ENCODE measurements at places on chromosomes 7 and 10.

- DNase-seq = no peak
These were observed 96.9 kb downstream of the EVX1 start for GRCh38 chr7:27339478-27339877.

DNA sequence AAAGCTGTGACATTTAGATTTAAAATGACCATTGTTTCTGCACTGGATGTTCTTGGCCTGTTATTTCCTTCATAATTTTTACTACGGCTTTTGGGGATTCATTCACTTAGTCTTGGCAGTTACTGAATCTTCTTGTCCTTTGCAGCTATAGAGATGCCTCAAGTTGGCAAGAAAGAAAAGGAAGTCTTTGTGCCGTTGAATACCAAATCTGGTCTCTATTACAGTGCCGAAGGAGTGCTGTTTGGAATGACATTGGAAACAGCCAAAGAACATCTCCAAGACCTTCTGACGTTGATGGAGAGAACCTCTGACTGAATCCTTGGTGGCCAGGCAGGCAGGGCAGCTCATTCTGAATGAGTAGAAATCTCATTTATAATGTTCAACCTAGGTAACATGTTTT, 54.3 kb upstream of the NRP1 start:
- no peak for DNase-seq

GRCh38 chr7:132783824-132784223, 207.6 kb upstream of the PLXNA4 start:
- no peak for DNase-seq

DNA sequence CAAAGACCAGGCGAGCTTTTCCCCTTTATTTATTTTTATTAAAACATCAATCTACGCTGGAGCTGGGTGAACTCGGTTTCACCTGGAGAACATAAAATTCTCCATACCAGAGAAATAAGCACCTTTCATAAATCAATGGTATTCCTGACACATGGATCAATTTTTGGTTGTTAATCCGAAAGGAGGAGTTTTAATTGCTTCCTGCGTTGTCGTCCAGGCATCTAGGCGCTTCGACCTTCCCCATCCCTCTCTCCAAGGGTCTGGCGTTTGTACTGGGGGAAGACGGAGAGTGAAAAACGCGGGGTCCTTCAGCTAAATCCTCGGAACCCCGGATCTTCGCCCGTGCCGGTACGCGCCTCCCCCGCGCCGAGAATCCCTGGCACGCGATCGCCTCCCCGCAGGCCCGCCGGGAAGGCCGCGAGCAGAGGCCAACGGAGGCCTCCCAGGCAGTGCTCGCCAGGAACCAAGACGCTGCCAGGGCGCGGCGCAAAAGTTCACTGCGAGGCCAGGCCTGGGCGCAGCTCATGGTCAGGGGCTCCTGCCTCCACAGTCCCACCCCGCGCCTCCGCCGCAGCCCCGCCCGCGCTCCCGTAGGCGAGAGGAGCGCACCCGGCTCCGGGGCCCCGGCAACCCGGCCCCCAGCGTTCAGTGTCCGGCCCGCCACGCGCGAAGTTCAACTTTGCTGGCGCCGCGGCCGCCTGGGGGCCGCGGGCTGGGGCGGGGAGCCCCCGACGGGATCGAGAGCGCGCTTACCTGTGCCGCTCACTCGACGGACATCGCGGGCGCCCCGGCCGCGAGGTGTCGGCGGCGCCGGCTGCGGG, 8.3 kb upstream of the EBF3 start:
- no peak for DNase-seq

- DNase-seq = no peak
These were observed 84.9 kb downstream of the ZNF365 start for GRCh38 chr10:62459072-62459471.

DNA sequence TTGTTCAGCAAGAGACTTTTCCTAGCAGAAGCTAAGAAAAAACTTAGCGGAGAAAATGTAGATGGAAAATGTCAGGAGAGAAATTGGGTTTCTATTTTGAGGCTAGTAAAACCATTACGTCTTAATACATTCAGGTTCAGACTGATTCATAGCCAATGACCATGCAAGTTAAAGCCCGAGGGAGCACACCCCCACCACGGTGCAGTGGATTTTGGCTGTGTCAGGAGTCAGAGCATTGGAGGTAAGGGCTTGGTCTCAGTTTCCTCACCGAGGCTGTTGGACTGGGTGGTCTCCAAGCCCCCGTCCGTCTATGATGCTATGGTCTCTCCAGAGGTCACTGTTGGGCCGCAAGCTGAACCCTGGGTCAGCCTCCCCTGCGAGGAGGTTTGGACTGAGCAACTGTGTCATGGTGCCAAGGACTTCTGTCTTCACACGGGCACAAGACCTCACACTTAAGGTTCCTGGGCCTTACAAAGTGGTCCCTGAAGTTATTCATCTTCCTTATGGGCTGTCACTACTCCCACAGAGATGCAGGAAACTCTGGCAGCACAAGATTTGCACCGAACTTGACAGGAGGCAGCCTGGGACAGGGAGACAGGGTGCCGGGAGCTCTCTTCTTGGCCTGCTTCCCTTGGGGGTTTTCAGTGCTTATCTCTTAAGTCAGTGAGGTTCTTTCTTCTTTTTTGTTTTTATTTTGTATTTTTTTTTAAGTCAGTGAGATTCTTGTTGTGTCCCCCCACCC, 186.8 kb downstream of the PHTF2 start:
- DNase-seq = no peak
